ENCODE measurements at places on chromosomes 1 and 21.

- no peak for DNase-seq
Measured at GRCh38 chr1:238664139-238664538, 722.2 kb upstream of the CHRM3 start.

GRCh38 chr1:243434594-243434993 lies 178.8 kb downstream of the SDCCAG8 start:
- no peak for DNase-seq

- DNase-seq: no peak
Measured at GRCh38 chr21:35818597-35818996, 241.7 kb downstream of the SETD4 start.

DNA sequence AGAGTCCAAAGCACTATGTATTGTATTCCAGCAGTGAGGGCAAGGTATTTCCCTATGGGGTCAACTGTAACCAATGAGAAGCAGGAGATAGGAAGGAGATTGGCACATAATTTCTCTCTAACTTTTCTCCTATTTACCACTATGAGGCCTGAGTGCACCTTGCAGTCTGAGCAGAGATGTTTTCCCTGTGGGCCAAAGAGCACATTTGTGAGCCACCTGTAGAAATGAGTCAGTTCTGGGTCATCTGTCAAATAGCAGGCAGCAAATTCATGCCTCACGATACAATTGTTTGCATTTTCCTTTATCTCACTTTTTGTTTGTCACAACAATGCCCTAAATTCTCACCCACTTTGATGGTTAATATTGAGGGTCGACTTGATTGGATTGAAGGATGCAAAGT lies 547.2 kb upstream of the NCAM2 start:
- no peak for DNase-seq

Data from GM12892 (cell line).